ENCODE measurements at places on chromosomes 11 and 22.

GRCh38 chr22:37137131-37137530 is 12.6 kb downstream of the IL2RB start:
- no peak for DNase-seq

DNA sequence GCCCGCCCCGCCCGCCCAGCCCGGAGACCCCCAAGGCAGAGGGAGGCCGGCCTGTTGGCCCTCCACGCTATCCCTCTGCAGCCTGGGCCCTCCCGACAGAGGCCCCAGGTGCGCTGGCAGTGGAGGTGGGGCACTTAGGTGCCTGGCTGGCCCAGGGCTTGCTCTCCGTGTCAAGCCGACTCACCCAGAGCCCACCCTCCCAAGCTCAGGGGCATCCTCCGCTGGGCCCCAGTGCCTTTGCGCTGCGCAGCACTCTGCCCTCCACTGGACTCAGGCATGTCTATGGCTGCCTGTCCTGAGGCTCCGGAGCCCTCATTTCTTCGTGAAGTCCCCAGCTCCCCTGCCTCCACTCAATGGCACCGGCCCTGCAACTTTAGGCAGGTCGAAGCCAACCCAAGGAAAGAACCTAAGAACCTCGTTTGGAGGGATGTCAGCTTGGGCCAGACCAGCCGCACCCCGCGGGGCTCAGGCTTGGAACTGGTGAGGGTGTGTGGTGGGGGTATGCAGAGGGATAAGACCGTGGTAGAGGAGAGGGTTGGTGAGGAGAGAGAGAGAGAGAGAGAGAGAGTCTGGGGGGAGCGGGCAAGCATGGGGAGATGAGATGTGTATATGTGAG is 6.1 kb downstream of the SMIM45 start:
- no peak for DNase-seq

DNA sequence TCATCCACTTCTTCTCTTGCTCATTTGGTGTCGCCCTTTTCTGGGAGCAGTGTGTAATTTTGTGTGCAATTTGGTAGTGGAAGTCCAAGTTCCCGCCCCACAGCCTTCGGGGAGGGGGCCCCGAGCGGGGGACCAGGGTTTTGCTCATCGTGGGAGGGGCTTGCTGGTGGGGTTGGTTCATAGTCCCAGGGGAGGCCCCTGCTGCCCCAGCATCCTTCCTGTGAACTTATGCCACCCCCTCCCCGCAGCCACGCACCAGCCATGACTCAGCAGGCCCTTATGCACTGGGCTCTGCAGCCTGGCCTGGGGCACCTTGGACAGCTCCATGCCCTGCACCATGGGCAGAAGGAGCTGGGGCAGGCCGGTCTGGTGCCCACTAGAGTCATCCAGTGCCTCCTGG is 1183.6 kb downstream of the BRD1 start:
- DNase-seq, result no peak

DNA sequence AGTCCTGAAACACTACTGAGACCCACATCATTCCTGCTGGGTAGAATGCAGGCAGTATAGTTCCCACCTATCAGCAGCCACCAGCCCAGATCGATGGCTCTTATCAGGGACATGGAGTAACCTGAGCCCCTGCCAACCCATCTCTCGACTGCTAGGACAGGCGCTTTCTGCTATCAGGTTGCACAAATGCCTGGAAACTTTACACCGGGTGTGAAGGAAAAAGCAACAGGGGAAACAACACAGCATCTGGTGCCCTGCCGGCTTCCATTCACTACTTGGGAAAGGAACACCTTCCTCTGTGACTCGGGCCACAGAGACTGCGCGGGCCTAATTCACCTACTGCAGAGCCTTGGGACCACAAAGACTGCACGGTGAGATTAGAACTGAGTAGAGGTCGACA is 18.5 kb downstream of the RBFOX2 start:
- no peak for DNase-seq

DNA sequence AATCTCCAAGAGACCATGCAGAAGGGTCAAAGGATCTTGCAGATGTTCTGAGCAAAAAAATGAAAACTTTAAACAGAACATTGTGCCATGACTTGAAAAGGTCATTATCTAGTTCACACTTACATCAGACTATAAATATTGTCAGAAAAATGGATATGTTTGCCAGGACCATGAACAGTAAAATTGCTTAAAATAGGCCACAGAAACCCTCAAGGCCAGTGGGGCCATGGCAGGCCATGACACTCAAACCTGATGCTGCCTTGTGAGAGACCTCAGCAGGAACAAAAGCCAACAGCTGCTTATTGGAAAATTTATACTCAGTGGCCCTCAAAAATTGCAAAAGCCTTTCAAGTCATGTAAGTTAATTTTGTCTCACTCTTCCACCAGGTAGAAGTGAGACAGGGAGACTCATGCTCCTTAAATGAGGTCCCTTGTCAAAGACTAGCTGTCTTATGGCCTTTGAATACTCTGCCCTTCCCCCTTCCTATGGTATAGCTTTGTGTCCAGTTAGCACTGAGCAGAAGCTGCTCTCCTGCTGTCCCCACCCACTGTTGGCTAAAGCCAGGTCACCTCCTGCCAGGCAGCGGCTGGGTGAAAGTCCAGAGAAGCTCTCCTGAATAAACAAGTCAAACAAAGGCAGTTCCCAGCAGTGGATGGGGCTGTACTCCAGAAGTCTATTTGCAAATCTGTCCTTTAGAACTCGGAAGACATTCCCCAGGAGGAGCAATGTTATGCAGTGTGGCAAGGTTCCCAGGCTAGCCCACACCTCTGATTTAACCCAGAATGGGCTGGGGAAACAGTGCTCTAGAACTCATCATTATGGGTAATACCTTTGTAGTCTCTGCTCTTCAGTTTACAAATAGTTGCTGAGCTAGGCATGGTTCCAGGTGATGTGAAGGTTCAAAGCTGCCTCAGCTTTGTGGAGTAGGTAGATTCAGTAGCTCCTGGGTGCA is 21.4 kb downstream of the ADM start:
- no peak for DNase-seq

- DNase-seq, result no peak
Measured at GRCh38 chr11:88119561-88119960, 55.7 kb downstream of the RAB38 start.

- no peak for DNase-seq
Measured at GRCh38 chr11:129728581-129728980, 87.1 kb upstream of the TMEM45B start.

GRCh38 chr11:66331542-66332370 is 4.5 kb downstream of the RIN1 start:
- no peak for DNase-seq
